GM10248 (cell line): ENCODE measurements at places on chromosomes 16 and 17.
A peak's percentile ranks its signal among the peaks of the same experiment; 100 is the strongest.

GRCh38 chr17:74815550-74816370, 39.6 kb upstream of the NAT9 start:
- no peak for DNase-seq

DNA sequence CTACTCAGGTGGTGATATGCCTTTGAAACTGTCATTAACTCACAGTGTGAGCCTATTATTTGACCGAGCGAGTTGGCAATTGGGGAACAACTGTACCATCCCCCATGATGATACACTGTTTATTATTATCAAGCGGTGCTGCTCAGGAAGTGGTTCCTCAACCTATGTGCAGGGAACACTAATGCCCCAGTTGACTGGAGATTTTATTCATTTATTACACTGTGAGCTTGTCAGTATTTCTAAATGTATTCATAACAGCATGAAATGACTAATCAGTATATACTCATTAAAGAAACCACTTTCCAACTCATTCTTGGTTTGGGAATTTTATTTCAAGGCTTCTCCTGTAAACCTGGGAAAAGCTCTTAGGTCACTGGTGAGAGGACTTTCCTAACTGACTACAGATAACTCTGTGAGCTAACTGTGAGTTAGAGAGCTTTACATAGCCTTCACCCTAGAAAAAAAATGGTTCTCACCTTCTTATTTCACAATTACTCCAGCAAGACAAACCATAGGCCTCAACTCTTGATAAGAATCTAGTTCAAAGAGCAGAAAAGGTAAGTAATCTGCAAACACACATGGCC, 42.4 kb downstream of the NXPH3 start:
- no peak for DNase-seq

DNA sequence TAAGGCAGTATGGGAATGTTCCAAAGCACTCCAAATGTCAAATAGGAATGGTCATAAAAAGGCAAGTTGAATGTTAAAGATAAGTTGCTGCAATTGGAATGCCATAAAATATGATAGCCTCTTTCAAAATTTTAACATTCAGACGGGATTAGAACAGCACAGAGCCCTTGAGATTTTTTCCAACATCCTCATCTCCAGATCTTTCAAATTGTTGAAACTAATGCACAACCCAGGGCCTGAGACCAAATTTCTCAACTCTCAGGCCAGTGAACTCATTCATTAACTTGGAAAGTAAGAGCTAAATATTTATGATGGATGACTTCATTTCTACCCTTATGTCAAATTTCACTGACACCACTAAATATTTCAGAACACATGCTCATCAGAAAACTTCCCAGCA, 346.5 kb upstream of the XYLT1 start:
- DNase-seq: no peak

- no peak for DNase-seq
Measured at GRCh38 chr17:8053600-8053999, 14.7 kb downstream of the ALOX15B start.

DNA sequence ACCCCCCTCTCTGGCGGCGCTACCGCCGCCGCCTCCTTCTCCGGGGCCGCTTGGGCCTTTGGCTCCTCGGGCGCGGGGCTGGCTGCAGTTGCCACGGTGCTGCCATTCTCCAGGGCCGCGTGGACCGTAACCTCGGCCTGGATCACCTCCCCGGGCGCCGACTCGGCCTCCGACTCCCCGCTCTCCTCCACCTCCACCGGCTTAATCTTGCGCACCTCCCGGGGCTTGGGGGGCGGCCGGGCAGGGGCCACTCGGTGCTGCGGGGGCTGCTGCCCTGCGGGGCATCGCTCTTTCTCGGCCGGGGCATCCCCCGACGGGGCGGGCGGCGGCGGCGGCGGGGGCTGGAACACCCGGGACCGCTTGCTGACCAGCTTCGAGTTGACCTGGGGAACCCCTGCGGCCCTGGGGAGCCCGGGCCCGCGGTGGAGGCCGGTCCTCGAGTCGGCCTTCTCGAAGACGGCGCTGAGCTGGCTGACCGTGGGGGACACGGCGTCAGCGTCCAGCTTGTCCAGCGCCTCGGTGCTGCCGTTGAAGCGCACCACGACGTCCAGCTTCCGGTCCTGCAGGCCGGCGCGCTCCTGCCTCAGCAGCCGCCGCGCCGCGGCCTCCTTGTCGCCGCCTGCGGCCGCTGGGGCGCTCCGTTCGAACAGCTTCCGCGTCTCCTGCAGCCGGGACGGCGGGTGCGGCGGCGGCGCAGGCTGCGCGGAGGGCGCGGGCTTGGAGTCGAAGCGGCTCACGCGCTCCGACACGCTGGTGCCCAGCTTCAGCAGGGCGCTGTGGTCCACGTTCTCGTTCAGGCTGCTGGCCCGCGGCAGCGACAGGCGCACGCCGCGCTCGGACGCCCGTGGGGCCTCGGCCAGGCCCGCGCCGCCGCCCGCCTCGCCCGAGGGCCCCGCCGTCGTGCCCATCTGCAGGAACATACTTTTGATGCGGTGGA, 792 bp downstream of the PPP1R9B start:
- no peak for DNase-seq

GRCh38 chr17:60851181-60851580, 173.5 kb downstream of the BCAS3 start:
- no peak for DNase-seq

GRCh38 chr17:63033142-63033541, 67.1 kb downstream of the TANC2 start:
- no peak for DNase-seq

DNA sequence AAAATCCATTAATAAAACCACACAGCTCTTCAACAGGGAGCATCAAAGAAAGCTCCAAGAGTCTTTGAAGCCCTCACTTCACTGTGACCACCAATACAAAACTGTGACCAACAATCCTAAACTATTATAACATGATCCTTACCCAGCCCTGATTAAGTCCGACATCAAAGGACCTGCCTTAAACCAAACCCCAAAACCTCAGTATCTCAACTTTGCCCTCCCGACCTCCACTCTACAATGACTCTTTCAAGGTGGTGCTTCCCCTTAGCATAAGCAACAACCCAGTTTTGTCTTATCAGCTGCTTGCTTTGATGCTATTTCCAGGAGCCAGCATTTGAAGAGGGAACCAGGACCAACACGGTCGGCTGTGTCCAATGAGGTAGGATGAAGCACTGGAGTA, 8.5 kb upstream of the PRSS22 start:
- no peak for DNase-seq

- DNase-seq: no peak
Measured at GRCh38 chr17:5126719-5127488, 11.1 kb downstream of the USP6 start.

GRCh38 chr17:37818689-37819088, 73.8 kb upstream of the HNF1B start:
- no peak for DNase-seq

GRCh38 chr16:68298907-68299561, 11.7 kb downstream of the SLC7A6OS start:
- DNase-seq: no peak

DNA sequence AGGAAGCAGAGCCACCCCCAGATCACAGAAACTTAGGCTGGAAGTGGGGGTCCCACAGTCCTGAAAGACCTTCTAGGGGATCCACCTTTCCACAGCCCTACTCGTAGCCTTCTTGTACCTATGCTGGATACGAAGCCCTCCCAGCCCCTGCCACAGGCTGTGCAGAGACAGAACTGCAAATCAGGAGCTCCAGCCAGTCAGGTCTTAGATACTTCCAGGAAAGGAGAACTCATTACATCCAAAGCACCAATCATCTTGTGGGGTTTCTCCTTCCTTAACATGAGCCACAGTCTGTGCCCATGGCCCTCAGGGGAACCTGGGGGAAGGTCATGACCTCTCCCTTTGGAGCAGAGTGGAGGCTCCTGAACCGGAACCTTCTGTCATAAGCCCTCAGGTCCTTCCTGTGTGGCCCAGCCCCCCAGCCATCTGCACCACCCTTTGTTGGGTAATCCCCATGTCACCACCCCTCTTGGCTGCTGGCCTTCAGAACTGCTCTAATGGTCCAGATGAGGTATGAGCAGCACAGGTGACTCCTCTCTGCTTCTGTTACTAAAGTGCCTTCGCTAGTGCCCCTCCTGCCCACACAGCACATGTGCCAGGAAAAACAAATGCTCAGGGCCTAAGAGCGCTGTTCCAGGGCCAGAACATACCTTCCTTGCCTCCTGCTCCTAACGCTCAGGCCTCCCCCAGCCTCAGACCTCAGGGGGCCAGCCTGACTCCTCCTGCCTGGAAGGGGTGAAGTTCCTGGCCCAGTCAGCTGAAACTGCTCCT, 14.6 kb downstream of the SRCIN1 start:
- no peak for DNase-seq

GRCh38 chr17:8079291-8080207, 8.0 kb downstream of the ALOX12B start:
- DNase-seq: peak; percentile 92

- no peak for DNase-seq
Measured at GRCh38 chr16:66346221-66346620, 20.3 kb upstream of the CDH5 start.

DNA sequence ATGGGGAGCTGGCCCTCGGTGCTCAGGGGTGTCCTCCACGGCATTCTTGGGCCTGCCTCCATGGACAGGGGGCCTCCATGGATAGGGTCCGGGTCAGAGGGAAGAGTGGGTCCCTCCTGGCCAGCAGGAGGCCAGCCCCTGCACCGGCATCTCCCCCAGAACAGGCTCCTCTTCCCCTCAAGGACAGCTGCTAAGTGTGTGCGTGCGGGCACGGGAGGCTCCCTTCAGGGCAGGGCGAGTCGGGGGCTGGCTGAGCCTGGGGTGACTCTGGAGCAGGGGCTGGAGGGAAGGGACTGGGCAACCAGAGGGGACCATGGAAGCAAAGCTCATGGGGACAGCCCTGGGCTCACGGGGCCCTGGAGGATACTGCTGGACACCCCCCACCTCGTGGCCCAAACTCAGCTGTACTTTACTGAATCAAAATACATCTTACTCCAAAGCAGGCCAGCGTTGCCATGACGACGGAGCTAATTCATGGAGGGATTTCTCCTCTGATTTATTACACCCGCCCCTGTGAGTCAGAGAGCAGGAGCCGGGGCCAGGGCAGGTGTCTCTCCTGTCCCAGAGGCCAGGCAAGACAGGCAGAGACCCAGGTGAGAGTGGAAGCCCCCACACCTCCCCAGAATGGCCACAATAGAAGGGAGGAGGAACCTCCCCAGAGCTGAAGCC, 2.1 kb downstream of the CASKIN1 start:
- DNase-seq: no peak

- no peak for DNase-seq
Measured at GRCh38 chr16:86455640-86456039, 54.7 kb upstream of the FOXF1 start.

DNA sequence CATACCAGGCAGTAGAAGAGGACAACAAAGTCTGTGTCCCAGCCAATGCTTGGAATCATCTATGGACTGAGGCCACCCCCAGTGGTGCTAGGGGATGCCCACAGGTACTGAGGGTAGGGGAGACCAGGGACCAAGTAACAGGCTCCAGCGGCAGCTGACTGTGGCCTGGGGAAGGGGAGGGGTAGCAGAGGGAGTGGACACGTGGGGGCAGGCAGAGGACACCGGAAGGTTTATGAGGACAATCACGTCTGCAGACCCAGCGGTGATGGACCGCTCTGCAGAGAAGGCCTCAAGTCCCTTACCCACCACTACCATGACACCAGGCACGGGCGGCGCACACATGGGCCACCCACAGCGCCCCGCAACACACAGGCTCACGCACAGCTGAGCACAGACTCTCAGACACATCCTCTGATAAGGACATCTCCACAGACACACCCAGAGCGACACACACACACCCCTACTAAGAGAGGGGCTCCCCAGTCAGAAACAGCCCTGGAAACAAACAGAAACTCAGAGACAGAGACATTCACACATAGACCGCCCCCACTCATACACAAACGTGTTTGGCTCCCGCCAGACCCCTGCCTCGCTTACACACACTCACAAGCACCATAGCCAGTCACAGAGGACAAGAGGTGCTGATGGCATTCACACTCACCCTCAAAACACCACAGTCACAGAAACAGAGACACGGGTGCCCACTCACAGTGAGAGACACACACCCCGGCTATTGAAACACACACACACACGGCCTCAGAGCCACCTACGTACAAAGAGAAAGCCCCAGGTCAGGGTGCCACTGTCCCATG, 35.8 kb downstream of the SRCIN1 start:
- DNase-seq: no peak

DNA sequence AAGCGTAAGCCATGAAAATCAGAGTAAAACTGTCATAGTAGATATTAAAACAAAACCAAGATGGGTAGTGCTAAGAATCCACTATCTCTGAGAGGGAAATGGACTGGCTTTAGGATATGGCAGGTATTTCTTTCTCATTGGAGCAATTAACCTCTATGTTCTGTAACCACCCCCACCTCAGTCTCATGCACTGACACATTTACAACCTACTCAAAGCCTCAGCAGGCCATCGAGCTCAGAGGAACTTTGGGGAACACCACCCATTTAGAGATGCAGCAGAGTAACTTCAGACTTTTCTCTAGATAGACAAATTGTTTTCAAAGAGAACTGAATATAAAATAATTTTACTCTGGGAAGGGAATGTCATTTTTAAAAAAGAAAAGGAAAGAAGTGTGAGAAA, 615.8 kb upstream of the ZFHX3 start:
- no peak for DNase-seq

- no peak for DNase-seq
Measured at GRCh38 chr16:73813527-73813926, 483.1 kb upstream of the PSMD7 start.

DNA sequence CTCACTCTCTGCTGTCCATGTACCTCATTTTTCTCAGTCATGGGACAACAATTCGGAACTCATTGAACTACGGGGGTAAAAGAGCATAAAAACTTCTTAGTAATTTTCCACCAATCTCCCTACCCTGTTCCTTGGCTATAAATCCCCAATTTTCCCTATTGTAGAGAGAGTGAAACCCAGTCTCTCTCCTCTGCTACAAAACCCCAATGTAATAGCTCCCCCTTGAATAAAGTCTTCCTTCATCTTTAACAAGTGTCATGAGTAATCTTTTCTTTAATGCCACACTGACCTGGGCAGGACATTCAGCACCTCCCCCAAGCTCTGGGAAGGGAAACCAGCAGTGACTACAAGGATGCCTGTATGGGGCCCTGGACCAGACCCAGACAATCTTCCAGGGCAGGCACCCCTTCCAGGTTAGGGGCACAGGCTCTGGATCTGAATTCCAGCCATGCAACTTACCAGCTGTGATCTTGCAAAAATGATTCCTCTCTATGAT, 10.2 kb upstream of the EIF1 start:
- no peak for DNase-seq

DNA sequence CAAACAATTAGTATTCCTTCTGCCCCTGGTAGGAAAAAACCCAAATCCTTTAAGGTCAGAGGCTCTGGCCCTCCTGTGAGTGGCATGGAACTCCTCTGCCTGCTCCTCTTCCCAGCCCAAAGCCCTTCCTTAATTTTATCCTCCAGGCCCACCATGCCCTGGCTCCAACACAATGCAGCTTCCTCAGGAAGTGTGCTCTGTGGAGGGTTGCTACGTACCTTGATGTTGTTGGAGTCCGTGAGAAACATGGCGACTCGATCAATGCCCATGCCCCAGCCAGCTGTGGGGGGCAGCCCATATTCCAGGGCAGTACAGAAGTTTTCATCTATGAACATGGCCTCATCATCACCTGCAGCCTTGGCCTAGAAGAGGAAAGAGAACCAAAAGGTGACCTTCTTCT, 5.3 kb upstream of the ADAT1 start:
- DNase-seq: no peak

GRCh38 chr17:79607940-79608623, 2.8 kb downstream of the RBFOX3 start:
- DNase-seq: no peak
